ENCODE measurements at places on chromosomes 12 and 14.

DNA sequence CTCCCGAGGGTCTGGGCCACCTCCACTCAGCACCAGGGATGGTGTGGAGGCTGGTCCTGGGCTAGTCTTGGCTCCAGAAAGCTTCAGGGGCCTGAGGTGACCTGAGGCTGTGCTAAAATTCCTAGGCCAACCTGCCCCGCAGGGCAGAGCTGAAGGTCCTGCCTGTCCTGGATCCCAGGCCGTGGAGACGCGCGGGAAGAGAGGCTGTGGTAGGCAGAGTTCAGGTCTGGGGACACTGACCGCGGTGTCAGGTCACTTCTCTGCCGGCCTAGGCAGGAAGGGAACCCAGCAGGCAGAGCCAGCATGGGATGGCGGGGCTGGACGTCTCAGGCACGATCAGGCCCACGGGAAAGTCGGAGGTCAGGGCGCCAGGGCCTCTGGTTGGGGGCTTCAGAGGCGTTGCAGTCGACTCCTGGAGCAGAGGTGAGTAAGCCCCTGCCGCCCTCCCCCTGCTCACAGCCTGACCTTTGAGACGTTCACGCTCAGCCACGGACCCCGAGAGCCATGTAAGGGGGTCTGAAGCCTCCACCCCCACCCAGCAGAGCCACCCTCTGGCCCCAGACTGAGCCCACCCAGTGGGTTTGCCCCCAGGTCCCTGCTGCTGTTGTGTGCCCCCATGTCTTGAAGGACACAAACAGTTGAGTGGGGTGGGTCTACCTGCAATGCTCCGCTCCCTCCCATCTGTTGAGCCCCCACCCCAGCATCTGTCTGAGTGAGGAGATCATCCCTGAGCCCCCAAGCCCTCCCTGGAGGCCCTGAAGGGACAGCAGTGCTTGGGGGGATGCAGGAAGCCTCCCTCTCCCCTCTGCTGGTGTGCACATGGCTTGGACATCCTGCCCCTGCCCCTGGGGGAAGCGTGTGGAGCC is 142.7 kb downstream of the KIF26A start:
- no peak for DNase-seq

- no peak for DNase-seq
These were observed 2.8 kb upstream of the PIWIL1 start for GRCh38 chr12:130334937-130335336.

DNA sequence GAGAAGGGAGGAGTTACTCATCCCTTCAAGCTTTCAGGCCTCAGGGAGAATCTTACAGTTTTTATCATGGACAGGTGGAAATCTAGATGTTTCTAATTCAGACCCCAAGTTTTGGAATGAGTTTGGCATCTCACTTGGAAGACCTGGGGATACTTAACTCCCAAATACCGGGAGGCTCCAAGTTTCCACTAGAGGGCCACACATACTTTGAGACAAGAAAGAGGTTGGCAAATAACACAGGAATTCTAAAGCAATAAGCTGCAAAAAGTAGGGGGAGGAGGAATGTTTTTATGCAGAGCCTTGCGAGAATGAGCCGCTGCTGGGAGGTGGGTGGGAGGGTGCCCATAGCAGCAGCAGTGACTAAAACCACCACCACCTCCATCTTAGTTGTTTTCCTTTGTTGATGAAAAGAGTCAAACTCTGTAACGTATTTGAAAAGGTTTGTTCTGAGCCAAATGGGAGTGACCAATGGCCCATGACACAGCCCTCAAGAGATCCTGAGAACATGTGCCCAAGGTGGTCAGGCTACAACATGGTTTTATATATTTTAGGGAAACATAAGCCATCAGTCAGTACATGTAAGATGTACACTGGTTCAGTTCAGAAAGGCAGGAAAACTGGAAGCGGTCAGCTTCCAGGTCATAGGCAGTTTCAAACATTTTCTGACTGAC is 34.2 kb upstream of the RNASE1 start:
- DNase-seq = peak; percentile 58

DNA sequence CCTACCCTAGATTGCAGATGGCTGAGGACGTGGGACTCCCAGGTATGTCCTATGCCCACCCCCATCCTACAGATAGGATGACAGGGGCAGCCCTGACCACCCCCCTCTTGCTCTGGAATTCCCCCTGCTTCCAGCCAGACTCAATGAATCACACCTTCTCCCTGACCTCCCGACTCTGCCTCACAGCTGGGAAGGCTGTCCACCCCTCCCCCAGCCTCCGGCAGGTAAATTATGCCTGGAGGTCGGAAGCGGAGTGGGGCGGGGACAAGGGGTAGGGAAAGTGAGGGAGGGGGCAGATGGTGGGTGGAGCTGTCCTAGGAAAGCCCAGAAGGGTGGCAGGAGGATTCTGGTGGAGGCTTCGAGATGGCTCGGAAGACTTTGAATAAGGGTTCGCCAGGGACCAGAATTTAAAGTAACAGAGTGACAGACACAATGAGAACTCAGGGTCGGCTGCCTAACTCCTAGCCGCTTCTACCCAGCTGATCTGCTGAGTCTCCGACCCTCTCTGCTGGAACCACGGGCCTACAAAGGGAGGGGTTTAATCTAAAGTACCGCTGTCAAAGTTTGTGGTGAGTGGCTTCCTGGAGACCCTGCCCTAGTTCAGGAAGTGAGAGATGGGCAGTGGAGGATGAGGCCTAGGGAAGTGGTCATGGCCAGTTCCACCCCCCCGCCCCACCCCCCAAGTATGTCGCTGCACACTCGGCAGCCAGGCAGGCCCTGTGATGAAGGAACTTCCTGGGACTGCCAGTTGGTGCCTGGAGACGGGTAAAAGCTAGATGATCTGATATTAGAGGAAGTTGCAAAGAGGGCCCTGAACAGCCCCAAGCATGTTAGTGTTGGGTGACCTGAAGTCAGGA is 4.2 kb downstream of the PLEKHG3 start:
- DNase-seq = peak; percentile 72

DNA sequence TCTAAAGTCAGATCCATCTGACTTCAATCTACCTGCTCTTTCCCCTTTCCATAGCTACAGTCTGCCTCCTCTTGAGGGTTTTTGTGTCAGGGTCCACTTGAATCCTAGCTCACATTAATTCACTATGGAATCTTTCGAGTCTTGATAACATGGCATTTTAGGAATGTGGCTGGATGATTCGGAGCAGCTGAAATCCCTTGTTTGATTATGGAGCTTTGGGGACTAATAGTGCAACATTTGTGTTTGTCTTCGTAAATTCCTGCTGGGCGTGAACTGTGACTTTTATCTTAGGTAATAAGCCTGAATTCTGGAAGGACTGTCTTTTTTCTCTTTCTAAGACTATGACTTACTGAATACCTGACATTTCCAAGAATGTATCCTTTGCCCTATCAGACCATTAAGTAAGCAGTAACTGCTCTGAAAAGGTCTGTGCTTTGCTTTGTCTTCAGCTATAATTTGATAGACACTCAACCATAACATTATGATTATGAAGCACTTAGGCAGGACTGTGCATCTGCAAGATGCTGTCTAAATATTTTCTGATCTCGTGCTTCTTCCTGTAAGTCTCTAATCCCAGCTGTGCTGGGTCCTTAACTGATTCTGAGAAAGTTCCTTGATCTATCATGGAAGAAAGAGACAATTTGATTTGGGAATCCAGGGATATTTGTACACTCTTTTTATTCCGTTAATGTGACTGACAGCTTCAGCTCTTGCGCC is 19.0 kb upstream of the PELI2 start:
- no peak for DNase-seq

- DNase-seq = peak; percentile 4
These were observed 8.7 kb upstream of the CACNA2D4 start for GRCh38 chr12:1927051-1927680.

Data from Ammon's horn (tissue), 1 donor.